RWPE2 (cell line): ENCODE measurements at places on chromosomes 4 and X.

- DNase-seq: no peak
Measured at GRCh38 chr4:76993787-76994641, 44.5 kb downstream of the SEPTIN11 start.

- DNase-seq: no peak
Measured at GRCh38 chr4:106996490-106996889, 39.6 kb downstream of the DKK2 start.

GRCh38 chr4:118904935-118905334 is 16.3 kb downstream of the SYNPO2 start:
- DNase-seq: no peak

DNA sequence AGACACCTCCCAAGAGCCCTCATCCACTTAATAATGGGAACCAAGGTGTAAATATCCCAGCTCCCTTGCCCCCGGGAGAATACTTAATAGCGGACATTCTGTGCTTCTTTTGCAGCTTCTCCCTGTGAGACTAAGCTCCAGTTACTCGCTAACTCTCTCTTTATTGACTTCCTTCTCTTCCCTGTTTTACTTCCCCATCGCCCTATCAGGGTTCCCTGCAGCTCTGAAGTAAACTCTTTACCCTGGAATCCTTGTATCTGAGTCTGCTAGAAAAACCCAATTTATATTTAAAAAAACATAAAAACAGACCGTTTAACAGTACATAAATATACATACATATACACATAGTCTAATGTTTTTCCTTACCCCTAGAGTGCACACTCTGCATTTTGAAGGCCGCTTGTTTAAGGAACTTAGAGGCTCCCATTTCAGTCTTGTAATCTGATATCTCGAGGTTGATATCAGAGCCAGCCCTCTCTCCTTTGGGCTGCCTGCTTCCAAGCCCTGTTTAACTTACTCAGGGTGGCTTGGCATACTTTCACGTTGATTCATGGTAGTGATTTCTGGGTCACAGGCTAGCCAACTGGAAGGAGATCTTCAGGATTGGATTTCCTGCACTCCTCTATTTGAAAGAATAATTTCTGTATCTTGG is 177.4 kb upstream of the SCML1 start:
- no peak for DNase-seq
